ENCODE measurements at places on chromosomes 2 and 18.
A peak's percentile ranks its signal among the peaks of the same experiment; 100 is the strongest.

DNA sequence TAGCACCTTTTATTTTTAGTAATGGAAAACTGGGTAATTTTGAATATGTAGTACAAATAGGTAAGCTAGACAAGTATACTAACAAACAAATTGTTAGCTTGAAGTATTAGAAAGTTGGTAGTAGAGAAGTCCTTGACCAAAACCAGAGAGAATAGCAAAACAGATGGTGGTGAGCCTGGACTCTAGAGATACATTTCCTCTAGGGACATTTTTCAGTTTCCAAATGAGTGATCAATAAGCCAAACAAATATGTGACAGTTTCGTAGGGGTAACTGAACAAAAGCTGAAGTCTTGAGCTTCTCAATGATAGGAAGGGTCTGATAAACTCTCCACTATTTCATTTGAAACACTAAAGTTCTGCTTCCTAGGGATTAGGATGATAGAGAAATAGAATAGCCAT is 692.0 kb upstream of the FAM98A start:
- no peak for DNase-seq

DNA sequence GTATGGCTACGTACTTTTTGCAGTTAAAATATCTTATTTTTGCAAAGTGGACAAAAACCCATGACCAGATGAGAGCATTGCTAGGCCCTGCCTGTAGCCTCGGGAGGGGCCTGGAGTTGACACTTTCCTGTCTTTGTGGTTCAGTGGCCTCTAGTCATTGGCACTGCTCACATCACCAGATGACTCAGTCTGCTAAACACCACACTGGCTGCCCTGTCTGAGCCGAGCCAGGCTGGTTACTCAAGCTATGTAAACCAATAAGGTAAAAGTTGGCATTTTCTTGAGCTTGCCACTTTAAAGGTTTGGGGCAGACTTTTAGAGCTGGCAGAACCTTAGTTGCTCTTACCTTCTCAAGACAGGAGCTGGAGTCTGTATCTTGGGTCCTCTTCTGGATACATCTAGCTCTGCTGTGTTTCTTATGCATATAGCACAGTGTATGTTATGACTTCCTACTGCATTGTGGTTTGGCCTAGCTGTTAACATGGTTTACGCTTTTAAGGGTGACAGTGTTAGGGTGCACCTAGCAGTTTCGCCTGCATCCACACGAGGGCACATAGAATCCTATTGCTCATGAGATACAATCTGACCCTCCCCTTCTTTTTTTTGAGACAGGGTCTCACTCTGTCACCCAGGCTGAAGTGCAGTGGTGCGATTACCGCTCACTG is 76.4 kb downstream of the AP1S3 start:
- DNase-seq, result peak; percentile 82

GRCh38 chr18:3304832-3305231 is 42.9 kb downstream of the MYL12B start:
- DNase-seq, result no peak

DNA sequence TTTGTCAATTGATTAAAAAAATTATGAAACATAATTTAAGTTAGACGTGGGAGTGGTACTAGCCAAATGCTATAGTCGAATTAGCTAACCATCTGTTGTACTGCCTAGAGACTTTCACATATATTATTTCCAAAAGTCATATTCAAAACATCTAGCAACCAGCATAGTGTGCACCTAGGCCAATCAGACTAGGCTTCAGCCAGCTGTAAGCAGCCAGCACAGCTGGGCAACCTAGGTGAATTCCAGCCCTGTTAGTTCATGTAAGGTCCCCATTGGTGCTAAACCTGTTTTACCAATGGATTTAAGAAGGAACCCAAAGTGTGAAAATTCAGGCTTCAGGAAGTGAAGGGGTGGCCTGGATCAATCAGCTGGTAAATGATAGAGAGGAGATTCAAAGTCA is 144.3 kb downstream of the BCL2 start:
- no peak for DNase-seq

DNA sequence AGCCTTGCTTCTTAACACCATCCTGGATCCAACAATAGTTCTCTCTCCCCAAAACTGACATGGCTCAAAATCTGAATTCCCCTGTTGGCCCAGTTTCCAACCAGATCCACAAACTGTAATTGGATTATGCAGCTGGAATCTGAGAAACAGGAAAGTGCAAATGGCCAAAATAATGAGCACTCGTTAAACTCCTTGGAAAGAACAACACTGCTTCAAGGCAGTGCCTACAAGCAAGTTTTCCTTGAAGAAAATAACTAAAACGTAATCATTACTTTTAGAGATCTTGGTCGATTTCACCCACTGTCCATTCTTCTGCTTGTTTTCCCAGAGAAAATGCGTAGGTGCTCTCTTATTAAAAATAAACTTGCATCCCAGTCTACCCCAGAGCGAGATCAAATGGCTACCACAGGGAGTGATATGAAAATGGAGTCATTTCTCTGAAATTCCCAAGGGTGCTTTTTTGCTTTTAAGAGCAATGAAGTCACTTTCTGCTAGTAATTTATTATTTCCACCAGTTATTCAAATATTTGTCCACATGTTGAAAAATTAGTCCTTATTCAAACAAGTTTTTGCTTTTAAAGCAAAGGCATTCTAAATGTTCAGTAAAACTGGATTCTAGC is 264.2 kb downstream of the C1D start:
- DNase-seq, result no peak

DNA sequence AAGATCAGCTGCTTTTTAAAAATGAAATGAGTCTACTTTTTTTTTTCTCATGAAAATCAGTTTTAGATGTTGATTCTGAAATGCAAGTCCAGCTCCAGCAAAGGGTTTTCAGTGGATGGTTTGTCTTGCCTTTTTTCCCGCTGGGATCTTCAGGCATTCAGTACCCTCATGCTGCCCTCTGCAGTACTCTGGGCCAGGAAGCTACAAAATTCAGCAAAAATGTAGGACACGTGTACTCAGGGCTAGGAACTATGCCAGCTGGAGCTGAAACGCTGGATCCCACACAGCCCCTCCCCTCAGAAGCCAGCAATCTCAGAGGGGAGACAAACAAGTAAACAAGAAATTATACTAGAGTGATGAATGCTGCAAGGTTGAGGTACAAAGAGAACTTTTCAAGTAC is 97.3 kb downstream of the MMADHC start:
- DNase-seq, result no peak

GRCh38 chr2:18495058-18495457 is 65.4 kb downstream of the RDH14 start:
- DNase-seq, result no peak

DNA sequence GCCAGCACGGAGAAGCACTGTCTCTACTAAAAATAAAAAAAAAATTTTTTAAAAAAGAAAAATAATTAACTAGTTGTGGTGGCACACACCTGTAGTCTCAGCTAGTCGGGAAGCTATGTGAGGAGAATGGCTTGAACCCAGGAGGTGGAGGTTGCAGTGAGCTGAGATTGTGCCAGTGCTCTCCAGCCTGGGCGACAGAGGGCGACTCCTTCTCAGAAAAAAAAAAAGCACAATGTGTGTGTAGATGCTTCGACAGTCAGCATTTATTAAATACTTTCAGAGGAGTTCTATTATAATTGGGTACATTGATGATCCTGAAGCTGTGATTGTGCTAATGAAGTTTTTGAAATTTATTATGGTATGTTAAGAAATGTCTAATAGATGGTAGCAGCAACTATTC is 46.5 kb downstream of the XIRP2 start:
- no peak for DNase-seq

DNA sequence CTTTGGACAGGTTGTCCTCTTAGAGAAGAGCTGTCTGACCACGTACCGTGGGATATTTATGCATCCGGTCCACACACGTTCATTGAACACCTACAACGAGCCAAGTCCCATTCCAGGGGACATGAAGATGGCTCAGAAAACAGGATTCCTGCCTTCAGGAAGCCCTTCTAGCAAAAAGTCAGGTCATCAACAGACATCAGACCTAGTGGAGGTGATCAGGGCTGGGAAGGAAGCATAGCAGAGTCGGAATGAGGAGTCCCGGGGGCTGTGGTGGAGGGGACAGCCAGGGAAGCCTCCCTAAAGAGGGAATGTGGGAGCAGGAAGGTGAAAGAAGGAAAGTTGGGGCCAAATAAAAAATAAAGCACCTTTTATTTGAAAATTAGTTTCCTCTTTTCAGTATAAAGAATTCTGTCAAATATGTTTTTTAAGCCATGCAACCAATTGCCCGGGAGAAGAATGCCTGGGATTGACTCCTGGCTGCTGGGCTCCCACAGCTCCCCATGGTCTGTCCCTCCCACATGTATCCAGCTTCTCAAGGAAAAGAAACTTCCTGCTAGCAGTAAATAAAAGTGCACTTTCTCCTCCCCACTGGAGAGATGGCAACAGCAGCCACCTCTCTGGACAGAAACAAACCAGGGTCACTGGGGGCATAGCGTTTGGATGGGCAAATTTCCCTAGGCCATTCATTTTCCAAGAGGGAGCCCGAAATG is 144.8 kb downstream of the SMAD7 start:
- peak; percentile 50 for DNase-seq

- DNase-seq, result peak; percentile 77
Observed at GRCh38 chr2:178522950-178523595, 42.8 kb downstream of the PLEKHA3 start.

DNA sequence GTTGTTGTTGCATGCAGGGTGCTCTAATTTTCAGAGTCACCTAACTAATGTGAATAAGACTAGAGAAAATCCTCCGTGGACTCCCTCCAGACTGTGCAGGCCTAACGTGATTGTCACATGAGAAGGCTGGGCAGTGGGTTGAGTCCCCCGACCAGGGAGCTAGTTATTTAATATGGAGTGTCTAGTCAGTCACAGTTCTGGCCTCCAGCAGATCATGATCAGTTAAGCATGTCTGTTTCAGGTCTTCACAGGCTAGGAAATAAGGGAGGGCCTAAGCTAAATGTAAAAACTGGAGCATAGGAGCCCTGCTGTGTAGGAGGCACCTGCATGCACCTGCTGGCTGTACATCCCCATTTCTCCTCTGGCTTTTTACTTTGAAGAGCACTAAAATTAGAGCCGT is 86.8 kb downstream of the PRPF40A start:
- no peak for DNase-seq

- no peak for DNase-seq
Observed at GRCh38 chr2:124382067-124382618, 357.1 kb downstream of the CNTNAP5 start.

- peak; percentile 62 for DNase-seq
Observed at GRCh38 chr2:68709421-68709911, 25.1 kb upstream of the ARHGAP25 start.

DNA sequence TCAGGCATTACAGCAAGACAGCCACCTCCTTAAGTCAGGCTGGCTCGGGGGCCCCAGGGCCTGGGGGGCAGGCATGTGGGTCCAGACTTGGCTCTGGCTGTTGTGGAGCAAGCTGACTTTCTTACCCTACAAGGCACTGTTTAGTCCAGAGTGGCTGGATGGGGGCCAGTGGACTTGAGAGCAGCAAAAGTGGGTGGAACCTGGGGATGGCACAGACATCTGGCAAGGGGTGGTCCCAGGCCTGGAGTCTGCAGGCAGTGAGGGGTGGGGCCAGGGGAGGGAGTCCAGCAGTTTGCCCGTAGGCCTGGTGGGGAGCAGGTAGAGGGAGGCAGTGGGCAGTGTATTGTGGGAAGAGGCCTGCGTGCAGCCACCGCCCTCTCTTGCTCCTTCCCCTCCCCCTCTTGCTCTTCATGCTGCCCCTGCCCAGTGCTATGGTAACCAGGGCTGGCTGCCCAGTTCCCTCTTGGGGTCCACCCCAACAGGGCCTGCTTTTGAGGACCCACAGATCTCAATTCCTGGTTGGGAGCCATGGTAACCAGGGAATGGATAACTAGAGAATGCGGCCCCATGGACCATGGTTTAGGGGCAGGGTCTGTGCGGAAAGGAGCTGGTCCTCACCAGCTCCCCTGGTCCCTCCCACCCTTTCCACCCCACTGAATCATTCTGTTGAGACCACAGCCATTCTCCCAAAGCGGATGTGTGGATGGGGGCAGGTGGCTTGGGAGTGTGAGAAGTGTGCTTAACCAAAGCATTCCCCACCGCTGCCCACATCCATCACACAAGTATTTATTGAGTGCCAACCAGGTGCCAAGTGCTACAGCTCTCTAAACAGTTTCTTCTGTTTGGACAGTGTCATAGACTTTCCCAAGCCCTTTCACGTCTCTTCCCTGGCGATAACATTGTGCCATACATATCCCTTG is 19.3 kb downstream of the SPEG start:
- DNase-seq, result peak; percentile 94

GRCh38 chr2:205689820-205690219 is 7.5 kb downstream of the NRP2 start:
- DNase-seq, result no peak

GRCh38 chr2:170812710-170813600 is 3.7 kb upstream of the GAD1 start:
- peak; percentile 97 for DNase-seq

DNA sequence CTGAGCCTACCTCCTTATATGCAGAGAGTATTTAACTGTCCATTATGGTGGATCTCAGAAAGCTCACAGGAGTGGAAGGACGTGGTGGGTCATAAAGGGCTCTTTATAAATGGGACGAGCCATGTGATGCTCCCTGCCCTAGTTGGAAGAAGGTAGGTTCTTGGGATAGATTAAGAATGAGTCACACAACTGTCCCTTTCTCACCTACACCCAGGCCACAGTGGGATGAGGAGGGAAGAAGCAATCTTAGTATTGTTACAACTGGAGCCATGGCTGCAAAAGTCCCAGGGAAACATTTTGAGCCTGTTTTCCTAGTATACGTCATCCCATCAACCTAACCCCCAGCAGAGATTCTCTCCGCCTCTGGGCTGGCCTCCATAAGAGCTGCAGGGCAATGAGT is 229.9 kb downstream of the TTC32 start:
- no peak for DNase-seq

- no peak for DNase-seq
Observed at GRCh38 chr2:219525533-219526232, 11.4 kb downstream of the ASIC4 start.

- DNase-seq, result peak; percentile 90
Observed at GRCh38 chr2:213119061-213119809, 32.2 kb downstream of the IKZF2 start.

GRCh38 chr2:182597570-182598295 is 118.3 kb upstream of the DNAJC10 start:
- no peak for DNase-seq

GRCh38 chr2:46984642-46985476 is 69.3 kb upstream of the MCFD2 start:
- DNase-seq, result peak; percentile 98

GRCh38 chr18:48845174-48845573 is 105.6 kb downstream of the SMAD7 start:
- DNase-seq, result no peak

Data from osteoblast (primary cell).